ENCODE measurements at places on chromosomes 12 and 14.

GRCh38 chr12:124872068-124872719 lies 8.5 kb upstream of the SCARB1 start:
- no peak for DNase-seq

- no peak for DNase-seq
These were observed 18.5 kb upstream of the CD69 start for GRCh38 chr12:9779209-9779608.

DNA sequence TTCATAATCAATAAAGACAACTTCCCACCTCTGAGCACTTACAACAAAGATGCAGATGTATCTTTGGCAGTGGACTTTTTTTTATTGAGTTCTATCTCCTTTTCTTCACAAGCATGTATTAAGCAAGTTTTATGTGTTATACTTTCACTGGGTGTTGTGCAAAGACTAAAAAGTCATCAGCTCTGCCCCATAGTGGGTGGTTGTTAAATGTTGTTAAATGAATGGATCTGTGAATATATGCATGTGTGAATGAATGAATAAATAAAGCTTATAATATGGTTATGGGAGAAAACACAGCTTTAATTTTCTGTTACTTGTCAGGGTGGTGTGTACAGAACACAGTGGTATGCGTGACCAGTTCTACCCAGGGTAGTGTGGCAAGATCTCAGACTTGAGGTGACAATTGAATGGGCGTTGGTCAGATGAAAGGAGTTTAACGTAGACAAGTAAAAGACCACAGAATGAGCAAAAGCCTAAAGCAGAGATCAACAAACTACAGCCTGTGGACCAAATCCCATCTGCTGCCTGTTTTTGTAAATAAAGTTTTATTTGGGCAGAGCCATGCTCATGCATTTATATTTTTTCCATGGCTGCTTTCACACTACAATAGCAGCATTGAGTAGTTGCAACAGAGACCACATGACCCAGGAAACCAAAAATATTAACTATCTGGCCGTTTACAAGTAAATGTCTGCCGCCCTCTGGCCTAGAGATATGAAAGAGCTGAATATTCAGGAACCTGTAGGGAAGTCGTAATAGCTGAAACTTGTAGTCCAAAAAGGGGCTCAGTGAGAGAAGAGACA lies 207.4 kb upstream of the EEA1 start:
- no peak for DNase-seq

DNA sequence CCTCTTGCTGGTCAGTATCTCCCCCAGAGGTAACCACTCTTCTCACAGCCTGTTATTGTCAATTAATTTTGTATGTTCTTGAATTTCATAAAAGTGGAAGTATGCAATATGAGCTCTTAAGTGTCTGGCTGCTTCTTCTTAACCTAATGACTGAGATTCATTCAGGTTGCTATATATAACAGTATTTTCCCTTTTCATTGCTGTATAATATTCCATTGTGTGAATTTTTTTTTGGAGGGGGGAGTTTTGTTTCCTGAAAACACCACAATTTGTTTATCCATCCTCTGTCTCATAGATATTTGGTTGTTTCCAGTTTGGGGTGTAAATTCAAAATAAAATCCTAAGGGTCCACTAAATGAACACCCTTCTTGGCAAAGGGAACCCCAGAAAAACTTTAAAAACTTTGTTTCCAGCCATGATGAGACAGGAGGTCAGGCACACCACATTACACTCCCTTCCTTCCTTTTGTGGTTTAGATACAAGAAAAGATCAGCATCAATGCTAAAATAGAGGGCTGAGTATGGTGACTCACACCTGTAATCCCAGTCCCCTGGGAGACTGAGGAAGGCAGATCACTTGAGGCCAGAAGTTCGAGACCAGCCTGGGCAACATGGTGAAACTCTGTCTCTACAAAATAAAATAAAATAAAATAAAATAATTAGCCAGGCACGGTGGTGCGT lies 4.1 kb upstream of the DAO start:
- no peak for DNase-seq

GRCh38 chr14:33934043-33934750 lies 16.7 kb downstream of the EGLN3 start:
- no peak for DNase-seq

DNA sequence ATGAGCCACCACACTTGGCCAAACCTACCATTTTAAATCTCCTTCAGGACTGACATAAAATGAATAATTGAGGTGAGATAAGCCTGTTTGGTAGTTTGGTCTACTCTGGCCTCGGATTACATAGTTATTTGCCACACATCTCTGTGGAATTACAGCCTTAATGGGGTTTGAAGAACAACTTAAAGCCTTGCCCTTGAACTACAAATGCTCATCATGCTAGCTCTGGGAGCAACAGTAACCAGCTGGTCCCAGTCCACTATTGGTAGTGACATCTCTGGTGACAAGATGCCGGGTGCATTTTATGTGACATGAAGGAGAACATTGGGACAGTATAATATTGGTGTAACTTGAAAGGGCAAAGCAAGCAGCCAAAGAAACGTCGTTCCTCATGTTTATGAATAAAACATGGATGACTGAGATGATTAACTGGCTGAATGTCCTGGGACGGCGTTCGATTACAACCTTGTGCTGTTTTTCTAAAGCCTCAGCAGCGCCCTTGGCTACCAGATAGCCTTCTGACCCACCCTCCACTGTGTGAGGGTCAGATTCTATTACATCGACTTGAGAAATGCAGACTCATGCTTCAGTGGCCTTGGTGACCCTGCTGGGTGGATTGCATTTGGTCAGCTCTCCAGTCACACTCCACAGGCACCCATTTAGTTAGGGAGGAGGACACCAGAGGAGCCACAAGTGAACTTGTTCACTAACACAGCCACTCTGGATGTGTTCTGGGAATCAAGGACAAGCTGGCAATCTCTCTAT lies 41.5 kb downstream of the BEST3 start:
- no peak for DNase-seq

GRCh38 chr12:454833-455232 lies 4.9 kb upstream of the B4GALNT3 start:
- DNase-seq, result no peak

DNA sequence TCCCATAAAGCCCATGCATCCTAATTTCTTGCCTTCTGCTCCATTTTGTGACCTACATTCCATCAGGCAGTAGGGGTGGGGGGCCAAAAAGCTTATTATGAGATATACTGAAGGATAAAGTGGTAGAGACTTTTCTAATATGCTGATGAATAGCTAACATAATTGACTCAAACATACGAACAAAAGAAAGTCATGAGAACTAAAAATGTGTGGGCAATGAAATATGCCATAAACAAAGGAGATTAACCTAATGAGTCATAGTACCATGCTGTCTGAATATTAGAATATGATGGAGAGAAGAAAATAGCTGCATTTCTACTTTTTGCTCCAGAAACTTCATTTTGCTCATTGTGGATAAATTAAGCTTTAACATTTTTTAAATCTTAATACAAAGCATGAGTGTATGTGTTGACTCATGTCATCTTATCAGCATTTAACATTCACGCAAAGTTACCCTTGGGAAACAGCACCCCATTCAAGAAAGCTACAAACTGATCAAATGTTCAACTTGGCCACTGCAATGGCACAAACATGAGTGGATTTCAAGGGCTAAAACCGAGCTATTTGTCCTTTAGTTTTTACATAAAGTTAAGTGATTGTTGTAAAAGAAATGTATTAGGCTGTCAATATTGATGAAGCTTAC lies 64.0 kb upstream of the DIO2 start:
- DNase-seq, result no peak

DNA sequence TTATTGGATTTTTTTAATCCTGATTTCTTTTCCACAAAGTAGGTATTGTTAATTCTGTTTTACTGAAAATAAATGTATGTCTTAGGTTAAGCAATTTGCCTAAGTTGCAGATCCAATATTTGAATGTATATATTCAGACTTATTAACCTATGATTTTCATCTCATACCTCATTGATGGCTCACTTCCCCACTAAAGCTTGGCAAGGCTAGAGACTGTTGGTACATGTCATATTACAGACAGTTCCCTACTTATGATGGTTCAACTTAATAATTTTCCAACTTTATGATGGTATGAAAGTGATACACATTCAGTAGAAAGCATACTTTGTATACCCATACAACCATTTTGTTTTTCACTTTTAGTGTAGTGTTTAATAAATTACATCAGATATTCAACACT lies 33.2 kb upstream of the KCNH3 start:
- DNase-seq, result no peak

- no peak for DNase-seq
These were observed 23.8 kb downstream of the NEUROD4 start for GRCh38 chr12:55043542-55043941.

DNA sequence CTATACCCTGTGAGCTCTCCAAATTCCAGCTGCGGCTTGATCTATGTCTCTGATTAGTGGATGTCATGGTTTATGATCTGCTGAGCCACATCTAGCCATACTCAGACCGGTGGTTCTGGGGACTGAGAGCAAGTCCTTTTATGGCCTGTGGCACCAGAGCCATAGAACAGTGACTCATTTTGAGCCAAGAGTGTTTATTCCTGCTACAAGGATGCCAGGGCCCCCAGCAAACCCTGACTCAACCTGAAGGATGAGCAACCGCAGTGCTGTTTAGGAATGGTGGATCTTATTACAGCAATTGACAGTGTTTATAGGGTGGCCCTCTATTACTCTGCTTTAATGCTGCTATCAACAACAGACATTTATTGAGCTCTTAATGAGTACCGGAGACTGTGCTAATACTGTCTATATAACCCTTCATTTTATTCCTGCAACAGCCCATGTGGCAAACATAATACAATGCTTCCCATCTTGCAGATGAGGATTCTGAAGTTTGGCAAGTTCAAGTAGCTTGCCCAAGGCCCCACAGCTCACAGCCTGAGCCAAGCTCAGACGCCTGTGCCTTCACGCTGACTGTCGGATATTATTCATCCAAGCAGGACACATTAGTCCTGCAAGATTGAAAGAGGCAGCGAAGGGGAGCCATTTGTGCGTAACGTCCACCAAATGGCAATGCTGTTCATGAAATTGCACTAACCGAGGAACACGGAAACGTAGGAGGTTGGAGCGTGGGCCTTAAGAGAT lies 273.6 kb upstream of the PWP1 start:
- DNase-seq, result no peak

- DNase-seq, result no peak
These were observed 34.7 kb downstream of the C12orf75 start for GRCh38 chr12:105365231-105365630.

- no peak for DNase-seq
These were observed 1.3 kb downstream of the FBXO33 start for GRCh38 chr14:39430762-39431415.

GRCh38 chr12:108823804-108824203 lies 33.6 kb downstream of the SSH1 start:
- DNase-seq, result no peak

DNA sequence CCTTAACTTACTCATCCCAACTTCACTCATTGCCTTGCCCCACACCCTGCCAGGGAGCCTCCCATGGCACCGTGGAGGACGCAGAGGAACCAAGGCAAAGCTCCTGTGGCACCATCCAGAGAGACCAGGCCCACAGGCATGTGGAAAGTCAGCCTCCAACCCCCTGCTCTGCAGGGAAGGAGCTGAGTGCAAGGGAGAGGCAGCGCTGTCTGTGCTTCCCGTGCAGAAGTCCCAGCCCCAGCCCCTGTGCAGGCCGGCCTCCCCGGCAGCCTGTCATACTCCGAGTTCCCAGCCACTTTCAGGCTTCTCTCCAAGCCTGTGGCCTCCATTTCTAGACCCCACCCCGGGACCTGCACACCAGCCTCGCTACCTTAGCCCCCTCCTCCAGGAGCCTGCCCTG lies 106.4 kb downstream of the SINHCAF start:
- DNase-seq, result no peak

DNA sequence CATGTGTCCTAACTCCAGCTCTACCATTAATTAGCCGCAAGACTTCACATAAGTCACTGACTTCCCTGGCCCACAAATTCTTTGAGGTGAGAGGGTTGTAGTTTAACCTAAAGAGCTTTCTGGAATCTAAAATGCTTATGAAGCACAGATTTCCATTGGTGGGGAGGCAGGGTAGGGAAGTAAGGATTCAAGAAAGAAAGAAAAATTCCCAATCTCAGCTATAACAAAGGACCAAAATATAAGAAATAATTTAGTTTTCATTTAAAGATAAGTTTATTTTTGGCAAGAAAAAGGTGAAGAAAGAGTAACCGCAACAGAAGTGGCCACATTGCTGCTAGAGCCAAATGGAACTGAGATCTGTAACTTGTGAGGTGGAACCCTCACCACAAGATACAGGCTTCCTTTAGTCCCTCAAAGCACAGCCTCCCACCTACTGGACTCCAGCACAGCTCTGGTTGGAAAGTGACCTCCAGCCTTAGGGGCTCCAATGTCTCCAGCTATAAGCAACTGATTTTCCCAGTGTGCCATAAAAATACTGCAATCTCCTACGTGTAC lies 23.6 kb downstream of the DAD1 start:
- no peak for DNase-seq

- DNase-seq, result no peak
These were observed 9.7 kb upstream of the CACNA1C start for GRCh38 chr12:2043054-2043453.

GRCh38 chr12:105072888-105073488 lies 11.3 kb downstream of the ALDH1L2 start:
- no peak for DNase-seq

- no peak for DNase-seq
These were observed 9.6 kb upstream of the RNASE1 start for GRCh38 chr14:20811986-20812975.

GRCh38 chr12:122871851-122872780 lies 23.8 kb downstream of the VPS37B start:
- DNase-seq, result no peak

- DNase-seq, result no peak
These were observed 166.2 kb upstream of the CPNE8 start for GRCh38 chr12:39071611-39072010.

DNA sequence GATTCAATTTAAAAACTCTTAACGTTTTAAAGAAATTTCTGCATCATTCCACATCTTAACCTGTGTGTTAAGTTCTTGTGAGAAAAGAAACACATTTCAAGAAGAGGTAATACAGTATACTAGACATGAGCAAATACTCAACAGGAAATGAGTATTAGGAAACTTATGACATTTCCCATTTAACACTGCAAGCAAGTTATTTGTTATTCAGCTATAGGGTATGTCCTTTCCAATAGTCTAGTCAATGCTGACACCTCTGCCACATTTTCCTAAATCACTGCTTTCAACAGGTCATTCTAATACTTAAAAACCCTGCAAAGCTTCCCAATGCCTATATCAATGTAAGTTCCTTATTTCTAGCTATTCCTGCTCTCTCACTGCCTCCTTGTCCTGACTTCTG lies 93.1 kb downstream of the DDHD1 start:
- no peak for DNase-seq

GRCh38 chr14:23663711-23664110 lies 27.5 kb downstream of the DHRS2 start:
- no peak for DNase-seq

DNA sequence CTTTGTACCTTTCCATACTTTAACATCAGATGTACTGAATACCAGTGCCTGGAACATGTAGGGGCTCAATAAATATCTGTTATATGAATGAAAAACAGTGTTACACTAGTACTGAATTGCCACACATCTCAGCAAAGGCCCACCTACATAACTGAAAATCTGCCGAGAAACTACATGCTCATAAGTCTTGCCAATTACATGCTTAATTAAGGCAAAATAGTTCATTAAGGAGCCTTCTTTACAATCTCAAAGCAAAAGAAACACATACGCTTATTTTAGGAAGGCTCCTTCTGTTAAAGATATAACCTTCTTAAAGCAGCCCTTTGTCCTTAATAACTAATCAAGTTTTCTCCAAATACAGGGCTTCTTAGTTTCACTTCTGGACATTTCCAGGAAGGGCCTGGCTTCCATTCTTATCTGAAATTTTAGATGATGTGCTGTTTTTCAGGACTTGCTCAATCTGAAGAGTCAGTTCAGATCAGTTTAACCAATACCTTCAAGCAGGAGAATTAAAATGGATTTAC lies 11.5 kb downstream of the LIMA1 start:
- DNase-seq, result no peak
